NB4 (cell line): ENCODE measurements at places on chromosomes 6 and 20.

GRCh38 chr6:8953310-8953709 lies 518.0 kb upstream of the SLC35B3 start:
- no peak for DNase-seq

DNA sequence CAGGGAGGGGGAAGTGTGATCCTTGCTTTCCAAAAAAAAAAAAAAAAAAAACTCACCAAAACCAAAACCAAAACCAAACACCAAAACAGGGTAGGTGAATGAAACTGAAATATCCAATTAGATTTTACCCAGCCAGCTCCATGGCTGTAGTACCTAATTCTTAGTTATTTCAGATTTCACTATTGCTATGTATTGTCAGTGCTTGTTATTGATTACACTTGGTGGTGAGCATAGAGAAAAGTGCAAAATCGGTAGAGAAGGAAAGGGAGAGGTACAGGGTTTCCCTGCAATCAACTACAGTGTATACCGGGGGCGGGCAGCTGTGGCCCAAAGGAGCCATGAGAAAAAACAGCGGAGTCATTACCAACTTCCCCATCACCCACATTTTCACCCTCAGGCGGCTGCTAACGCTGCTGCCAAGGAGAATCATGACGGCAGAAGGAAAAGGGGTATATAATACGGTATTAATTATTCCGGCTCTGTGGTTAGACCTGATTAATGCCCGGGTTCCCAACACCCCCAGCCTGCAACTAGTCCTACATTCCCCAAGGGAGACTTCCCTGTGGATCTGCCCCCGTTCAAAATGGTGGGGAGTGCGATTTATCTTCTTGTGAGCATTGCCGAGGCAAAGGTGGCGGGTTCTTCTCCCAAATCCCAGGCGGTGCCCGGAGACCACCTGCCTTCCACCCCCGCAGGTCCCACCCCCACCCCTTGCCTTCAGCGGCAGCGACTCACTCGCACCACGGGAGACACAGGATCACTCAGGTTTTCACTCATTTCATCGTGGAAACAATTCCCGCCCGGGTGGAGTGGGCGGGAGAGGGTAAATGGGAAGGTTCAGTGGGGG lies at the start of gene C6orf62:
TSS of gene C6orf62 (minus strand) at position 30 of the 847 bp plus-strand sequence. CDS start 486 bp downstream, outside the sequence.
- DNase-seq, result peak; percentile 75

GRCh38 chr20:16353417-16353781 lies 219.8 kb downstream of the KIF16B start:
- DNase-seq, result no peak

DNA sequence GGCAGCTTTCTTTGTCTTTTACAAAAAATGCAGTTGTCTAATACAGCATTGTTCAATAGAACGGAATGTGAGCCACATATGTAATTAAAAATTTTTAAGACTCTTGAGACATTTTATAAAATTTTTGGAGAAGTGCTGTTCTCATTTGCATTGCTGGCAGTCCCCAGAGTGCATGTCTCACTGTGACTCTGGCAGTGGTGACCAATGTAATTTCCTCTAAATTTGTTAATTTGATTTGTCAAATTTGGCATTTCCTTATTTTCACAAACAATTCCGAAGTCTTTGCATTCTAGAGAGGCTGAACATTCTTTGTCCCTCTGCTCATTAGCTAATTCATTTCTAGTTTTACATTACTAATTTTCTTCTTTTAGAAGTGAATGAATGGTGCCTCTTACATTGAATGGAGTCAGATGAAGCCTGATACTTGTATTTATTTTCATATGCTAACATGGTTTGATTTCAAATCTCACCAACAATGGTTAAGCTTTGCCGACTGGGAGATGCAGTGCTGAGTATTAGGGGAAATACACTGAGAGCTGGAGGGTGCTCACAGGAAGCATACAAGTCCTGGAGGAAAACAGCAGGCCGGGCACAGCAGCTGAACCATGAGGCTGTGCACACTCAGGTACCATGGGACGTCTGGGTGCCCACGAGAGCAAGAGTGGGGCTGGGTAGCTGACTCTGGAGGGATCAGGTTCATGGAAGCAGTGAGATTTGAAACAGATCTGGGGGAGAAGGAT lies 68.5 kb upstream of the ARMC2 start:
- DNase-seq, result no peak

DNA sequence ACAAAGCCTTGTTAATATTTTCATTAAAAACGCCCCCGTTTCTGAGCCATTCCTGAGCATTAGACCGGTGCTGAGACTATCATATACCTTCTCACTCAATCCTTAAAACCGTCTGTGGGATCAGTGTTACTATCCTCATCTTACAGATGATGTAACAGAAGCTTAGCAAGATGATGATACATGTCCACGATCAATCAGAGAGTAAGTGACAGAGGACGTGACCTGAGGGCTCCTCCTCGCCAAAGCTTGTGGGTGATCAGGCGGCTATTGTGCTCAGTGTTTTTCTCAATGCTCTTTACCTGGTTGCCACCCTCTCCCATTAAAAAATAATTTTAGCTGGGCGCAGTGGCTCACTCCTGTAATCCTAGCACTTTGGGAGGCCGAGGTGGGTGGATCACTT lies 113.1 kb downstream of the MTHFD1L start:
- DNase-seq, result no peak

DNA sequence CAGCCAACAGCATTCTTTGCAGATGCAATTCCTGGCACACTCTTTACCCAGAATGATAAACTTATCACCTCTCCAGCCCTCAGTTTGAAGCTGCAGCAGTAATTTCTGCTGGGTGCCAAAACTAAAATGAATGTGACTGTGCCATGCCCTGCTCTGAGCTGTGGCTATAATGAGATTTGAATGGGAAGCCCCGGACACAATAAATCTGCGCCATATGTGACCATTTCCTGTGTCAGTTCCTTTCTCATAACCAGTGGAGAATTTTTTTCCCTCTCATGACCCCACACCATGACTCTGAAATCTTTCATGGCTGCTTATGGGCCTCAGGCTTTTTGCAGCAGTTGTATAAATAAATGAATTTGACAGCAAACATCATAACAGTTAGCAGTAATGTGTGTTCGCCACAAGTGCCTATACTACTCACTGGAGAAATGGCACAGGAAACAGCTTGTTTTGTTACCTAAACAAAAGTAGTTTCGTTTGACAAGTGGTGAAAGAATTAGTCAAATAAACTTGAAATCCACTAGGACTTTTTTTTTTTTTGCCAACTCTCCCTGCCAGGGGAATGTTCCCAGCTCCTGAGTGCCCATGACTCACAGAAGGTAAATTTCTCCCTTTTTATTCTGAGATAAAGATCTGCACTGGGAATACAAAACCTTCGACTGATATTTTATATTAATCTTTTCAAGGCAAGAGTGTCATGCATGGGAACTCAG lies 408.4 kb downstream of the PKHD1 start:
- no peak for DNase-seq

DNA sequence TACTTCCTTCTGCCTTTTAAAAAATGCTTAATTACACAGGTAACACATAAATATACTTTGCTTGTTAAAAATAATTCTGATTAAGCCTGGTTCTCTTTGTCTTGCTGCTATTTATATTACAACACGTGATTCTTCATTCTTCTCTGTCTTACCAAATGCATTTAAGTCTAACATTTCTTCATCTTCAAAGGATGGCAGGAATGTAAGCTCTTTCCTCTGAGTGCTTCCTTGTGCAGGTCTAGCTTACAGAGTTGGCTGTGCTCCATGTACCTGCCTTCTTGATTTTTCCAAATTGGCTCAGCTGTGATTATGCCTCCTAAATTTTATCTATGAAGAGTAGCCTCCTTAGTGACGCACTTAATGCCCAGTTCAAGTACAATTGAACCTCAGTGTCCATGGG lies 44.4 kb downstream of the RNF144B start:
- no peak for DNase-seq

- DNase-seq, result no peak
Observed at GRCh38 chr6:105107207-105107606, 72.6 kb downstream of the POPDC3 start.

DNA sequence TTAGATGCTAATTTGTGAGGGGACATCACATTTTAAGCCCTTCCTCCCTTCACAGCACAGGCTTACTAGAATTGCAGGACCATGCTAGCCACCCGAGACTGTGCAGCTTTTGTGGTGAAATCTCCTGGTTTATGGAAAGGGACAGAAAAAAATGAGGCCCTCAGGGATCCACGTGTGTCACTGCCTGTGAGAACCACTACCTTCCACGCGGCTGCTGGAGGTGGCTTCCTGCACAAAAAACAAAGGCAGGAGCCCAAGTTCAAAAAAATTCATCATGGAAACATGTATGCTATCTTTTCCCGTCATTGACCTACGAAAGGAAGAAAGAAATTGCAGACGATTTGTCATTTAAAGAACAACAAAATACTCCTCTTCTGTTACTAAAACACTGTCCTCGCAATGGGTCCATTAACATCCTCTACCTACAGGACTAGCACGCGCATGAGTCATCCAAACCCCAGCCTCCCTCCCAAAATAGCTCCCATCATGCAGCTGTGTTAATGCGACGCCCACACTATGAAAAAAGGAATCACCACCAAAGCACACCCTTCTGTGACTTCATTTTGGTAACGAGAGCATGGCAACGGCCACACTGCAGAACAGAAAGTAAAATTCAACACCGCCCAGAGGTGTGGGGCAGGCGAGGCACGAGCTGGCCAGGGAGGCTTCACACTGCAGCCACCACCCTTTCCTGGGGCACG lies 45.7 kb downstream of the RAMACL start:
- DNase-seq, result peak; percentile 85

- DNase-seq, result no peak
Observed at GRCh38 chr6:47057830-47058540, 15.9 kb upstream of the ADGRF1 start.

DNA sequence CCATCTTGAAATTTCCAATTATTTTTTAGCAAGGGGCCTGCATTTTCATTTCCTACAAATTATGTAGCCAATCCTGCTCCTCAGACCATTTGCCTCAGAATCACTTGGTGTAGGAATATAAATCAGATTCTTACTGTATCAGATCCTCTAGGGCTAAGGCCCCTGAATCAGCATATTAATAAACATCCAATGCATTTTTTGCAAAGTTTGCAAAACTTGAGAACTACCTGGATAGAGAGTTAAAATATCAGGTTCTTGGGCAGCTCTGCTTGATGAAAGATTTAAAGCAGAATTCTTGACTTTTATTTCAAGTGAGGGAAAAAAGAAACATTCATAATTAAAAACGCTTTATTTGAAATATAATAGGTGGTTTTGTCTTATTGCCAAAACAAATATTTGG lies 82.2 kb upstream of the MAN1A1 start:
- no peak for DNase-seq

- no peak for DNase-seq
Observed at GRCh38 chr20:50959543-50960126, 1.0 kb downstream of the MOCS3 start.

GRCh38 chr6:148021165-148021564 lies 321.5 kb upstream of the SASH1 start:
- no peak for DNase-seq

GRCh38 chr6:87481931-87482330 lies 9.2 kb downstream of the SLC35A1 start:
- peak; percentile 80 for DNase-seq

DNA sequence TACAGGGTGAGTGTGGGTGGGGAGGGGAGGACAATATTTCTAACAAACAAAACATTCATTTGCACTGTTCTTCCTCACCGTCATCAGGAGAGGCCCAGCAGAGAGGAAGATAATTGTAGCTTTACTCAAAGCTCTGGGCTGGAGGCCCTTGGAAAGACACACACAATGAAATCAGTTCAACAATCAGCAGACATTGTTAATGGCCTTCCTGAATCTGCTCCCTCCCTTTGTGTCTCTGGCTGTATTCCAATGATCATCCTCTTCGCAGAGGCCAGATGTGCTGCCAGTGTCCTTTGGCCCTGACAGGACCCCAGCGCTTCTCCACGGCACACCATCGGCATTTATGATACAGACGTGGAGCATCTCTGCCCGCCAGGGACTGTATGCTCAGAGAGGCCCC lies 44.6 kb upstream of the LRFN2 start:
- DNase-seq, result no peak

- DNase-seq, result no peak
Observed at GRCh38 chr6:56659721-56660380, 17.2 kb upstream of the DST start.

DNA sequence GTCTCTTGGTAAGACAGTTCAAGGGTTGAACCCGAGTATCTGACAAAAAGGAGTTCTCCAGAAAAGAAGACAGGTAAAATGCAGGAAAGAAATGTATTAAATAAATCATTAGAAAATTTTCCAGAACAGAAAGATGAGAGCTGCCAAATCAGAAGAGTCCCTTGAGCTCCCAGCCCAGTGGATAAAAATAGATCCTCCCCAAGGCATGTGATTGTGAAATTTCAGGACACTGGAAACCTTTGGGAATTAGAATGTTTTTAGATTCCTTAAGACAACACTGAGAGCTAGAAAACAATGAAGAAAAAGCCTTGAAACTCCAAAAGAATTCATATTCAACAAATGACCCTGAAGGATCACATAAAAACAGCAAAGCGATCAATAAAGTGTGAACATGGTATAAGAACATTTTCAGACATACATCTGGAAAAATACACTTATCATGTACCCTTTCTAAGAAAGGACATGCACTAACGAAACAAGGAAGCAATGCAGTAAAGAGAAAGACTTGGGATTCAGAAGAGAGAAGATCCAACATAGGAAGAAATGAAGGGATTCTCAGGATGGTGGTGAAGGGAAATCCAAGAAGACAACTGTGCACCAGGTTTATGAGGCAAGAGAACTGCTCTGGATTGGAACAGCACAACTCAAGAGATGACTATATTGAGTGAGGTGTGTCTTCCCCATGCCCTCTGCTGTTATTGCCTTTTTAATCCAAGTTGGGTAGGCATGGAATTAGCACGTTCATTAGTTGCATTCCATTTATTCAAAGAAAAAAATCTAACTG lies 390.4 kb downstream of the SYNE1 start:
- DNase-seq, result no peak

DNA sequence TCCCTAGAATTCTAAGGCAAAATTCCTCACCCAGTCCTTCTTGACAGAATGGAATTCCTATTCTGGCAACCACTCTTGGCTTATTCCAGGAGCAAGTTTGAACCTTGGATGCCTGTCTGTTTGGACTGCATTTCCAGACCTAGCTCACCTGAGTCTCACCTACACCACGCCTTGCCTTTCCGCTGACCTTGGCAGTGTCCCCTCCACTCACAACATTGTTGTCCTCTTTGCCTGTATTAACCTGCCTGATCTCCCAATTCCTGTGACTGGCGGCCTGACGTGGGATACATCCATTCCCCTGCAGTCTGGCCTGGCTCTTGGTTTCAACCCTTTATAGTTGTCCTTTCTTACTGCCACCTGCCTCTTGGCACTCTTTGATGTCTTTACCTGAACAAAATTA lies 281.4 kb upstream of the SOX4 start:
- no peak for DNase-seq

DNA sequence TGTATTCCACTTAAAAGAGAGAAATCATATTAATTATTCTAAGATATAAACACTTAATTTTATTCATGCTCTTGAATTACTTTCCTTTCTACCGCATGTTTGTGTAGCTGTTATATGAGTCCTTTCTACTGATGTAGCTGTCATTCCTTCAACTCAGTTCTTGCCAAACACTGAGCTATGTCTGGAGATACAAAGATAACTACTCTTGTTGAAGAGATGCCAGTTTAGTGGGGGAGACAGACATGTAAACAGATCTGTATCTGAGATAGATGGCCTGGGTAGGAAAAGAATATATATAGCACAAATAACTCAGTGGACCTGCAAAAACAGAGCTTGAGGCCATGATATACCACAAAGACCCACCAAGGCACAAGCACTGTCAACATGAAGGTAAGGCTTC lies 157.3 kb downstream of the BTBD9 start:
- DNase-seq, result no peak

- no peak for DNase-seq
Observed at GRCh38 chr6:13089296-13089994, 238.9 kb downstream of the TBC1D7 start.

- DNase-seq, result peak; percentile 76
Observed at GRCh38 chr20:4192378-4193068, 177.2 kb upstream of the RNF24 start.

- DNase-seq, result no peak
Observed at GRCh38 chr20:46978951-46979491, 84.4 kb downstream of the EYA2 start.
